Neural crest cell (in vitro differentiated cells): ENCODE measurements at places on chromosomes 2 and 18. TPM values are rescaled to one million over a fixed set of nuclear protein-coding genes. Genes with fewer than 3 reads are reported as not detected.

GCG gene
- total RNA-seq, result 0.27 TPM in 1 of 2 replicates, not detected in the other

FLACC1 gene
- 0.77 and 1.0 TPM in 2 replicates for total RNA-seq

ANKRD30B gene
- total RNA-seq, result not detected in 2 replicates

TSGA10 gene
- total RNA-seq, result 5.8 and 7.9 TPM in 2 replicates

DNA sequence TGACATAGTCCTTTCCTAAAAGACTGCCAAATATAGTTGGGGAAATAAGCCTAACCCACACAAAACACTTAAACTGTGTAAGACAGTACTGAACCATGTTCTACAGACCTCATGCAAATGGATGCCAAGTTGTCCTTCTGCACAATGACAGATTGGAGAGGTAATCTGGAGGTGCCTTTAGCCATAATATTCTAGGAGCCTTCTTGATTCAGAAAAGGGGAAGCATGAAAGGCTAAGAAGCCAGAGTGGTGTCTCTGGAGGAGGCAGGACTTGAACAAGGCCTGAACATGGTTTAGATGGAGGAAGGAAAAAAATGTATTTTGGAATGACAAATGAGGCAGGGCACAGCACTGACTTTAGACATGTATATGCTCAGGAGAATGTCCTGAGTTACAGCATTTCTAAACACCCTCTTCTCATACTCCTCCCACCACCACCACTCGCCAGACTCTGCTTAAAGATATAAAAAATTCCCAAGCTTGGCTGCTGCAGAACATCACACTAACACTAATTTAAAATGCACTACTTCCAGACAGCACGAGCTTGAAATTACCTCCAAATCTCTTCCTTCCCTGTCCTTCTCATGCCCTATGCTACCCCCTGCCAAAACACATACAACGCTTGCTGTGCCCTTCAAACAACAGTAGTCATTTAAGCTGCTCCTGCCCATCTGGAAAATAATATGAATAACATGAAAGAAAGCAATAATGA, 110.4 kb downstream of the ANKRD44 start:
- DNase-seq, result no peak

GAL3ST2 gene
- 0.28 TPM in 1 of 2 replicates, not detected in the other for total RNA-seq

DNA sequence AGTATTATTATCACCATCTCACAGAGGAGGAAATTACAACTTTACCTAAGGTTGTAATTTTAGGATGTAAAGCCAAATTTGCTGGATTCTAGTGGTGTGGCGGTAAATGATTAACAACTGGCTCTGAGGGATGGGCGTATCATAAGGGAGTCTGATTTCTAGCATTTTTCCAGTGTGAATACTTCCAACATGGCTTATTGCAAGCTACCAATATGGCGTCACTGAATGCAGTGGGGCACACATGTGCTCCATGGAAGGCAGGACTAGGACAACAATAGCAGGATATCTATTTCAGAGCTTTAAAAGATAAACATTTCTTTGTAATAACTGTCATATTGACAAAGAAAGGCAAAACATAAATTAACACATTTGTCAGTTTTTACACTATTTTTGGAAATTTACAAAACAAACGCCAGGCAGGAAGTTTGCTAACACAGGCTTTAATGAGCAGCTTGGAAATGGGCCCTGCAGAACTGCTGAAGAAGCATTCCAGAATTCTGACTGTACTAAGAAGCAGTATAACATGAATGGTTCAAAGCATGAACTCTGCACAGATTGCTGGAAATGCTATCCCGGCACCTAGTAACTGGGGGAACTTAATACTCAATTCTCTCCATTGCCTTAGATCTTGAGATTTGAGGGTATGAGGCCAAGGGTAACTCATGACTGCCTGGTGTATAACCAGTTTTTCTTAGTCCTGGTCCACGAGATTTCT, 439.3 kb upstream of the MAP2 start:
- DNase-seq, result no peak

DNA sequence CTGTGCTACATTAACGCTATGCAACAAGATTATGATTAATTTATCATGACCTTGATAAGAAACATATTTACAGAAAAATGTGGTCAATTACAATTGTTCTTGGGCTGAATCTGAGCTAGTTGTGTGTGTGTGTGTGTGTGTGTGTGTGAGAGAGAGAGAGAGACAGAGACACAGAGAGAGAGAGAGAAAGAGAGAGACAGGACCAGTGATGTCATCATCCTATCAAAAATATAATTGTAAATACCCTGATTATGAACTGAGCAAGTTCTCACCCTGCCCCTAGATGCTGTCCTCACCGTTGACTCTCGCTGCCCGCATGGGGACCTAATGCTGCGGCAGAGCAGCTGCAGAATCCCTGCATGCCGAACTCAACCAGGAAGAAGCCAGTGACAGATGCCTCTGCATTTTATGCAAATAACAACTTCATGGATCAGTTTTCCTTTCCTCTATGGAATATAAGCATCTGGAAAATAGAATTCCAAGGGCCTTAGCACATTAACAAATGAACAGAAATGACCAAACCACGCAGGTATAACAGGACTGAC, 512.5 kb downstream of the PLCL1 start:
- no peak for DNase-seq

FRZB gene
- 32.9 and 33.4 TPM in 2 replicates for total RNA-seq

FBXO41 gene
- 3.7 and 4.5 TPM in 2 replicates for total RNA-seq

DNA sequence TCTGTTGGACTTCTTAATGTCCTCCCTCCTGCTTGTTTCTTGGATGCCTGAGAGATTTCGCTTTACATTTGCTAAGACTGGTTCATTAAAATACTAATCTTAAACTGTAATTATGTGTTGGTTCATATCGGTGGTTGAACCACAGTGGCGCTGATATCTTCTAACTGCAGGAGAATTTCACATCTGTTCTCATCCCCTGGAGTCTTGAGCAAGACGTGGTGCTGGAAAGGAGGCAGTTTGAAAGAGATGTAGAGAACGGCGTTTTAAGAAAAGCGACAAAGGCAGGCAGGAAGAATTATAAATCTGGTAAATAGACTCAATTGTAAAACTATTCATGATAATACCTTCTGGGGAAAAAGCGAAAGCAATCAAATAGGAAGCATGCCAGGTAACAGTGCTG, 79.5 kb downstream of the NXPH2 start:
- DNase-seq, result no peak

GPN1 gene
- 46.1 and 48.3 TPM in 2 replicates for total RNA-seq

DNA sequence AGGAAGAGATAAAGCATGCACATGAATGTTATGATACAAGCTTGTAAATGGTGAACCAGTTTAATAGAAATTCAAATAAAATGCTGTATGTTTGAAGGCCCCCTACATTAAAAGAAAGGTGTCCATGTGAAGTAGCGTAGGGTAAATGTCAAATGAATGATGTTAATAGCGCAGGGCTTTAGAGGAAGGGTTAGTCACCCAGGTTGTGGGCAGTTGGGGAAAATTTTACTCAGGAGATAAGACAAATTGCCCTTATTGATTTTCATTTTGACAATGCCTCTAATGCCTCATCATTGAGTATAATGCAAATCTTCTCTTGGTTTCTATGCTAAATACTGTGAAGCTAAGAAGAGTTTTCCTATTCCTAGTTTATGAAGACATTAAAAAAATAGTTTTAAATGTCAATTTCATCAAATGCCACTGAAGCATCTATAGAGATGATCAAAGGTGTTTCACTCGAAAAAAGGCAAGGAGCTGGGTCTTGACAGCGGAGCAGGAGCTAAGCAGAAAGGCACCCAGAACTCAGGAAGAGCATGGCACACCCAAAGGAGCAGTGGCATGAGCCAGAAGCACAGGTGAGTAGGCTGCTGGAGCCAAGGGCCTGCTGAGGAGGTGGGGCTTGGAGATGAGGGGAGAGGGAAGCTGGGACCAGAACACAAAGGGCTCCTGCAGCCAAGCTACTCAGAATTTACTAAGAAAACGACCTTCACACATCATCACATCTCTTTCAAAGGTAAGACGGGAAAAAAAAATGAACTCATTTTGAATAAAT, 129.3 kb upstream of the ACKR3 start:
- no peak for DNase-seq

DNA sequence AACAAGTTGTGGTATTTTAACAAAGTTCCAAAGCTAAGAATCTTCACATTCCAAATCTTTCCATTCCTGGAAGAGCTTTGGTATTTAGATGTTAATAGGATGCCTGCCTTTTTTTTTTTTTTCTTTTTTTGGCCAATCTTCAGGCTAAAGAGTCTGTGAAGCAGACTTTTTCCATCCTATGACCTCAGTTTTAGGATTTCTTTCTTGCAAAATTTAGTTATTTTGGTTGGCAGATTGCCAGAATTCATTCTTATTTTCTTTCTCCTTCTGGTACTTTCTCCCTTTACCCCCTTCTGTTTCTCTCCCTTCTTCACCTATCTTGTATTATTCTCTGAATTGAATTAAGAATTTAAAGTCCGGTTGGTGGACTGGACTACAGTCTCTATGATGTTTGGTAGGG, 217.8 kb upstream of the REV1 start:
- DNase-seq, result no peak

GRCh38 chr2:39300044-39300978, 56.5 kb upstream of the CDKL4 start:
- DNase-seq, result no peak

- no peak for DNase-seq
Observed at GRCh38 chr2:3596901-3597417, 2.0 kb downstream of the COLEC11 start.

DNA sequence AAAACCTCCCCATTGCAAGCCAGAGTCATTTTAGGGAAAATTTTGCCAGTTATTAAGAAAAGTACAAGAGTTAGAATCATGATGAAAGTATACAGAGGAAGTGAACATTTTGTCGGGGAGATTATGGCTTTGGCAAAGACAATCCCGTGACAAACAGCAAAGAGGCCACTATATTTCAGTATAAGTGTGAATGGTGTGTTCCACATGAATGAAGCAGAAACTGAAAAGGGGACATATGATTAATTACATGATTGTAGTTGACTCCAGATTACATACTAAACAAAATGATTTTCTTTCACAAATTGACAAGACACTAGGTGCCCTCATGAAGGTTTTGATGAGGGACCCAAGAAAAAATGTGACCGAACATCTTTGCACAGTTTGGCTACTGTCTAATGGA, 42.0 kb downstream of the SP140 start:
- no peak for DNase-seq

GRCh38 chr2:226835420-226835795, 446 bp upstream of the RHBDD1 start:
- DNase-seq, result no peak

HES6 gene
- total RNA-seq, result 143 and 152 TPM in 2 replicates

DNA sequence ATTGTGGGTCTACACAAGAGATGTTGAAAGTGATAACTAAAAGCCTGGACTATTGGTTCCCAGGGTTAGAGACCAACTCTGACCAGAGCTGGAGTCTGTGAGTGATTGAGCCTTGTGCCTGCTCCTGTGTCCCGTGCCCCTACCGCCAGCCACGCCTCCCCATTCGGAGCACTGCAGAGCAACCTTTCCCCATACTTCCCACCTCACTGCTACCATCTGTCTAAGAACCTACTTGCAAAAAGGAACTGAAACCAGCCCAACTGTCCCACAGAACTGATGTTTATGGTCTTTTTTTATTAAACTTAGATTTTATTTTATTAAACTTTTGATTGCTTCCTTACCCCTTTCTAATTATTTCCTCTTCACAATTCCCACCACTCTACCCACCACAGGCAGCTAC, 300.3 kb upstream of the MGAT5 start:
- no peak for DNase-seq

TMEFF2 gene
- 1.8 and 2.9 TPM in 2 replicates for total RNA-seq
